Activated T-cell treated with anti-CD3 and anti-CD28 coated beads, Interleukin-2, amount 50 U/mL, for 72 hours (primary cell): ENCODE measurements at places on chromosomes 5 and 9.

- DNase-seq = no peak
Observed at GRCh38 chr9:8133606-8134005, 334.0 kb upstream of the DMAC1 start.

DNA sequence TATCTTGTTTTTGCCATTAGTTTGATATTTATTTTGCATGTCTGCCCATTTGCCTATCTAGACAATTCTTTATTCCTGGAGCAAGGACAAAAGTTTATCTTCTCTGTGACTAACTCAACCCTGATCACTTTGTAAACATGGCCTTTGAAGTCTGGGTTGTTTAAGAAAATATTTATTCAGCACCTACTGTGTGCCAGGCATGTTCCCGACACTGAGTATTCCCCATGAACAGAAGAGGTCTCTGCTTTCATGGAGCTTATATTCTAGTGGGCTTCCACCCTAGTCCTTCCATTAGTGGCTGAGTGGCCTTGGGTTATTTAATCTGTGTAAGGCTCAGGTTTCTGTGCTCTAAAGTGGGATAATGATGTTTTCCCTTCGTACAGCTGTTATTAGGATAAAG, 49.7 kb downstream of the SEMA6A start:
- no peak for DNase-seq

DNA sequence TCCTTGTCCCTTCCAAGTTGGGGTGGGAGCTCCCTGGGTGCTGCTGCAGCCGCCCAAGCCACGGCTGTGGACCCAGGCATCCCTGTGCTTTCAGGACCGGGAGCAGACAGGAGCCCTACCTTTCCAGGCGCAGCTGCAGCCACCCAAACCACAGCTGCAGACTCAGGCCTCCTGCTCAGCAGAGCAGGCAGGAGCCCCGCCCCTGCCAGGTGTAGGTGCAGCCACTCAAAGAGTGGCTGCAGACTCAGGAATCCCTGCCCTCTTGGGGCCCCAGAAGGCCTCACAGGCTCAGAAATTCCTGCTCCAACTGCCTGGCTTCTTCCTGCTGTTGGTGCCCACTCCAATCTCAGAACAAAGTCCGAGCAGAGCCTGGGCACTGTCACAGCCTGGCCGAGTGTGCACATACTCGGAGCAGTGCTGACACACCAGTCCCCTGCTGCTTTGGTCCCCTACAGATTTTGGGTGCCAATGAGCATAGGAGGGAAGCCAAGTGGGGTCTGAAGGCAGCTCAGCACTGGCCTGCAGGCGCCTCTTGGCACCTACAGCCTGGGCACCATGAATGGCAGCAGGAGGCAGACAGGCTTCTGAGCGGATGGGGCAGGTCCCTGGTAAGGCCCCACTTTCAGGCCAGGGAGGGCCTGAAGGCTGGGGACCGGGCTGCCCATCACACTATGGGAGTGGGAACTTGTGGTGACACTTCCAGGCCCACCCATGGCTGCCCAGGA, 6.0 kb upstream of the TESK1 start:
- no peak for DNase-seq

- DNase-seq = no peak
Observed at GRCh38 chr9:100641166-100641565, 63.3 kb downstream of the CAVIN4 start.
